Astrocyte of the hippocampus (primary cell): ENCODE measurements at places on chromosomes 6 and 20.

DNA sequence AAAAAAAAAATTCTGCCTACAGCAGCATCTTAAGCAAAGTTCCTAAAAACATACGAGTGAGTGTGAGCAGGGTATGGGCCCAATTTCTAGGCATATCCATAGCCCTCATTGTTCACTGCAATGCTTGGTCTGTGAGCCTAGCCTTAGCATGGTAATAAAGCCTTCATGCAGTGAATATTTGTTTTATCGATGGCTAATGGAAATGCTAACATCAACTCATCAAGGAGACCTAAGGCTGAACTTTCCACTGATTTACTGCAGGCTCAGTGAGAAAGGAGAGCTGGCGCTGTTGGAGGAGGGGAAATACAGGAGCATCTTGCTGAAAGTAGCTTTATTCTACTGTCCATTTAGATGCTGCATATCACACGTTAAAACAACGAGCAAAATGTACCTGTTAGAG is 139.6 kb upstream of the DTNBP1 start:
- no peak for DNase-seq

DNA sequence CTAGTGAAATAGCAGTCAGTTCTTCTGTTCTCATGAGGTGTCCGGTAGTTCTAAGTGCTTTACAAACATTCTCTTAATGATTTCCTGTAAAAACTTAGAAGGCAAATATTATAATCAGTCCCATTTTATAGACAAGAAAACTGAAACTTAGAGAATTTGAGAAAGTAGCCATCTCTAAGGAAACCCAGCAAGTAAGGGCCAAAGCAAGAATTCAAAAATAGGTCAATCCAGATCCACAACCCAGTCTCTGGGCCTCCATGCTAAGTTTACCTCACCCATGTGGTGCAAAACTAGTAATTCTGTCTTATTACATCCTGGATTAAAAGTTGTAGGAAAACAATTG is 27.6 kb upstream of the ASXL1 start:
- DNase-seq: no peak

- DNase-seq: no peak
Measured at GRCh38 chr6:161951126-161951525, 677.3 kb upstream of the AGPAT4 start.

DNA sequence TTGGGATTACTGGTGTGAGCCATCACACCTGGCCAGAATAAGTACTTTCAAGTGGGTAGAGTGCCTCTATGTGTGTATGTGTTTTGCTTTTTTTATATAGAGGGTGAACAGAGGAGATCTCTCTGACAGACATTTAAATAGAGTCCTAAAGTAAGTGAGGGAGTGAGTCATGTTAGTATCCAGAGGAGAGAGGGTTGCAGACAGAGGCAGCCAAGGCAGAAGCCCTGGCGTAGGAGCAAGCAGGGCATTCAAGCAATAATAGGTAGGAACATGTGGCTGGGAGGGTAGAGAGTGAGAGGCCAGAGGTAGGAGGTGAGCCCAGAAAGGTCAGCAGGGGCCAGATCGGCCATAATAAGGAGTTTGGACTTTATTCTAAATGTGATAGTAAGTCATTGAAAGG is 48.9 kb downstream of the PHF20 start:
- peak; percentile 64 for DNase-seq

GRCh38 chr6:32830017-32830416 is 8.5 kb downstream of the TAP2 start:
- DNase-seq: no peak

DNA sequence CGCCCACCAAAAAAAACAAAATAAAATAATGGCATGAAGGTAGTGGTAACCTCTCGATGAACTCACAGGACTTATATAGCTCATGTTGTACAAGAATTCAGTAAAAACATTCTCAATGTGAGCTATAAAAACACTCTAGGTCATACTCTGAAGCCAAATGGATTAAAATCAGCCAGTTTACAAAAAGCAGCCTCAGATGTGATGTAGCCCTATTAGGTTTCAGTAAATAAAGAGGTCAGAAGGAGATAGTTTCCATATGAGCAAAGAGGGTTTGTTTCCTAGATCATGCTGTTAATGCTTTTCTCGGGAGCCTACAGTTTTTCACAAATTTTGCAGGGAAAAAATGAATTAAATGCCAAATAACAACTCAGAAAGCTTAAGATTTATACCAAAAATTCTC is 319.5 kb upstream of the HSF2 start:
- DNase-seq: no peak

DNA sequence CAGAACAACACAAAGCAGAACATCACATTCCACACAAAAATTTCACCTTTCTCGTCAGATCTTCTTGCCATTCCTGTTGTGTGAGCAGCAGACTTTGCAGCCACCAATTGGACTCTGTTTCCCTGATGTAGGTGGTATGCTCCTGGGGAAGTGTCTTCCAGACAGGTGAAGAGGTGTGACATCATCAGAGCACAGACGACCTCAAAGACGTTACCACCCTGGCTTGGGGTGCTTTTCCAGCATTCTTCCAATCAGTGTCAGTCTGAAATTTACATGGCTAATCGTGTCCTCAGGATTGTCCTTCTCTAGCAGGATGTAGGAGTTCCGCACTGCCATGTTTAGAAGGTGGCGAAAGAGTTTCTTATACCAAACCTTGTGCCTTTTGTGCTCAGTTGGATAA is 31.6 kb upstream of the RIMS4 start:
- no peak for DNase-seq
